ENCODE measurements at places on chromosomes 5 and 9.

DNA sequence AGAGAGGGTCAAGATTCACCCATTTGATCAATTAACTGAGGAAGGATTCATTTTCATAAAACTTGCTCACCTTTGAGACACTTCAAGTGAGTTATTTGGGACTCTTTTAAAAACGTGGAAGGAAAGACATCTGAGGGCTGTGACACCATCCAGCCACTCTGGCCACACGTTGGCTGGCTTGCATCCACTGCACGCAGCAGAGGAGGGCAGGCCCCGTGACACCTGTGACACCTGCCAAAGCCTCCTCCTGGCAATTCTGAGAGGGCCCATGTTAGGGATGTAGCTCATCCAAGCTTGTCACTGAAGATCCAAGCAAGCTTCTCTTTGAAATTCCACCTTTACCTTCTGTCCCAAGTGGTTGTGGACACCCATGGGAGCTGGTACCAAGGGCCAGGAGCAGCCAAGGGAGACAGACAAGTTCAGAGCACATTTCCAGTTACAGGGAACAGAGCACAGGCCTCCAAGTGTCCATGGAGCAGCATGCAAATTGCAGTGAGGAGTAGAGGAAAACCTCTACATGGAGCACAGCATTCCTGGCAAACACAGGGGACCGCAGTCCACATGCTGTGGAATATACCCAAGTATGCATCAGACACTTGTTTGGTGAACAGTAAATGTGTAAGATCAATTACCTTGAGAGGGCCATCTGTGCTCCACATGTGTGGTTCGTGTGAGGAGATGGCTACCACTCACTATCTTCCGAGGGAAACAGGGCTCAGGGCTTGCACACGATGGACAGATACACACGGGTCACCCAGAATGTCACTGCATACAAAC, 4.8 kb downstream of the PRSS3 start:
- DNase-seq, result no peak

GRCh38 chr5:176810687-176811501, 535 bp downstream of the UNC5A start:
- DNase-seq, result no peak

DNA sequence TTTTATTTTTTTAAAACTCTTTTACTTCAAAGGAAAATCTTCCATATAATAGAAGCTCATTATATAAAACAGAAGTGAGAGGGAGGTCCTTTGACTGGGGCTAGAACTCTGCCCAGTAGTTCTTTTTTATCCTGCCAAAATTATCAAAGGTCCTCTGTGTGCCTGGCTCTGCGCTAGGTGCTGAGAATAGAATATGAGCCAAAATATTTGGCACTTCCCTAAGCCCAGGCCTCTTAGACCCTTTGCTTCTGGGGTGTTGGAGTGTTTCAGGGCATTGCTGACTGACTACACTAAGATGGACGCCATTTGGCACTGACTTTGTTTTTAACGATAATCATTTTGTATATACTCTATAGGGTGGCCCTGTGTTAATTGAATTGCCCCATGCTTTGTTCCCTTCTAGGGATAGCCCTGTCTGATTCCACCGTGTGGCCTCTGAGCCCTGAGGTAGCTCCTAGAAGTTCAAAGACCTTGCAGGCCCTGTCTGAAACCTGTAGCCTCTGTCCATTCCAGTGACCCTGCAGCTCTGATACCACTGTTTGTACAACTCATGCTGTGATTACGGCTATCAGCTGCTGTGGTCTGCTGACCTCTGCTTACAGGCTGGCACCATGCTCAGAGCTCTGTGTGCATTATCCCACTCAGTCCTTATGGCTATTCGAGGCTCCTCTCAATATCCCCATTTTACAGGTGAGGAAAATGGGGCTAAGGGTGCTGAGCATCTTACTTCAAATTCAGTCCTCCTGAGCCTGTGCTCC, 84.3 kb upstream of the SHB start:
- no peak for DNase-seq

DNA sequence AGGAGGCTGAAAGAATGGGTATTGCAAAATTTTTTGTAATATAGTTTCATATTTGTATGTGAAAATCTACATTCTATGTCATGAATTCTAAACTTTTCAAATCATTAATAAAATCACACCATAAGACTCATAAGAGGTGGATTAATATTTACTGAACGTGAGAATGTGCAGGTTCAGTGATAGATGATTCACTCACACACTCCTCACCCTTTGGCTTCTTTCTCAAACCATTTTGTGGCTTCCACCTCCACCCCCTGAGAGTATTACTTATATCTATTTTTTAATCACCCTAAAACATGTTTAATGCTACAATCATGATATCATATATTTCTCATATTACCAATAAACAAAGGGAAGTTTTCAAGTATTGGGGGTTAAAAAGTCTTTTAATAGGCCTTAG, 275.5 kb downstream of the MEF2C start:
- DNase-seq, result no peak

DNA sequence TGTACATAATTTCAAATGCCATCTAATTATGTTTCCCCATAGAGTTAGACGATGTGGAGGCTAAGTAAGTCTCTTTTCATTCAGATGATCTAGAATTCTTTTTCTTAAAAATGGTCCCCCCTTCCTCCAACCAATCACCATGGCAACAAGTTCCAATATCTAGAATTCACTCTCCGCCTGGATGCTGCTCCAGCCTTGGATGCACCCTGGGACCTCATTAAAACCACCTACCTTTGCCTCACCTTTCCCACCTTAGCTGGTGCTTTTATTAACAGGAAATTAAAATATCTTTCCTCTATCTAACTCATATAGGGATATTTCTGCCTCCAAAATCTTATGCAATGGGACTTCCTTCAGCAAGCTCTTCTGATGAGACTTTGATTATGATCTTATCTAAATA, 49.0 kb downstream of the DIRAS2 start:
- no peak for DNase-seq

All from NCI-H774 (cell line).